RPMI7951 (cell line): ENCODE measurements at places on chromosomes 3 and 15. TPM values are rescaled to one million over a fixed set of nuclear protein-coding genes. Genes with fewer than 3 reads are reported as not detected.

The THOC7 gene
- 135 and 166 TPM in 2 replicates for total RNA-seq

The FETUB gene
- total RNA-seq: not detected in 2 replicates

The CHRM5 gene
- total RNA-seq: not detected in 2 replicates

The IL5RA gene
- not detected in 2 replicates for total RNA-seq

The GOLGA6L9 gene
- 1.9 TPM in 2 replicates for total RNA-seq

The AADAC gene
- 0.12 and 0.49 TPM in 2 replicates for total RNA-seq

The SAMD7 gene
- not detected in 2 replicates for total RNA-seq

The EFL1 gene
- 27.2 and 34.4 TPM in 2 replicates for total RNA-seq

The TIPIN gene
- 19.2 and 21.4 TPM in 2 replicates for total RNA-seq

The GMPS gene
- total RNA-seq: 58.1 and 89.0 TPM in 2 replicates

The FAM107A gene
- not detected in 2 replicates for total RNA-seq

The CD276 gene
- 72.2 and 84.3 TPM in 2 replicates for total RNA-seq

The RTP4 gene
- 4.4 and 5.2 TPM in 2 replicates for total RNA-seq

The ZNF860 gene
- 0.60 and 1.4 TPM in 2 replicates for total RNA-seq

The KIF7 gene
- 2.9 and 4.7 TPM in 2 replicates for total RNA-seq

The SKOR1 gene
- total RNA-seq: not detected in 2 replicates

The SERINC4 gene
- total RNA-seq: not detected in 2 replicates

The AGTR1 gene
- total RNA-seq: 0.10 TPM in 1 of 2 replicates, not detected in the other

The UCN2 gene
- 4.3 and 7.2 TPM in 2 replicates for total RNA-seq

The LRRC15 gene
- 93.4 and 95.0 TPM in 2 replicates for total RNA-seq

The TPRG1 gene
- total RNA-seq: 0.98 and 2.0 TPM in 2 replicates

The PEX11A gene
- 12.6 and 15.9 TPM in 2 replicates for total RNA-seq

The SLC9C1 gene
- total RNA-seq: not detected in 2 replicates

The CAND2 gene
- under 0.01 and 0.29 TPM in 2 replicates for total RNA-seq

The PPP1R14D gene
- not detected in 2 replicates for total RNA-seq

The ZBED2 gene
- not detected in 2 replicates for total RNA-seq

The MOBP gene
- not detected in 2 replicates for total RNA-seq

The GABRR3 gene
- total RNA-seq: not detected in 2 replicates

The ALG1L2 gene
- not detected in 2 replicates for total RNA-seq

The LSMEM2 gene
- not detected in 2 replicates for total RNA-seq
